ENCODE measurements at places on chromosomes 1 and 21. TPM values are rescaled to one million over a fixed set of nuclear protein-coding genes. Genes with fewer than 3 reads are reported as not detected.

The BMP8B gene
- 0.12 TPM for total RNA-seq

The B3GALT5 gene
- total RNA-seq, result not detected

The ZBTB8B gene
- not detected for total RNA-seq

GRCh38 chr1:203682473-203683383 is 56.1 kb downstream of the ATP2B4 start:
- H3K36me3 ChIP-seq, result peaks cover 5% of the 10 kb centered on the region
- peak; percentile 50 for DNase-seq
- H3K4me1 ChIP-seq, result peaks cover 20% of the 10 kb centered on the region
- H3K27ac ChIP-seq, result peak overlapping the region; percentile 26

GRCh38 chr1:76595024-76595423 is 272.3 kb upstream of the ST6GALNAC5 start:
- no peaks in the 10 kb centered on the region for H3K36me3 ChIP-seq
- H3K4me1 ChIP-seq, result no peaks in the 10 kb centered on the region
- H3K4me3 ChIP-seq, result no peak overlapping the region
- H3K27ac ChIP-seq, result no peak overlapping the region
- H3K27me3 ChIP-seq, result no peaks in the 10 kb centered on the region
- no peak for DNase-seq

DNA sequence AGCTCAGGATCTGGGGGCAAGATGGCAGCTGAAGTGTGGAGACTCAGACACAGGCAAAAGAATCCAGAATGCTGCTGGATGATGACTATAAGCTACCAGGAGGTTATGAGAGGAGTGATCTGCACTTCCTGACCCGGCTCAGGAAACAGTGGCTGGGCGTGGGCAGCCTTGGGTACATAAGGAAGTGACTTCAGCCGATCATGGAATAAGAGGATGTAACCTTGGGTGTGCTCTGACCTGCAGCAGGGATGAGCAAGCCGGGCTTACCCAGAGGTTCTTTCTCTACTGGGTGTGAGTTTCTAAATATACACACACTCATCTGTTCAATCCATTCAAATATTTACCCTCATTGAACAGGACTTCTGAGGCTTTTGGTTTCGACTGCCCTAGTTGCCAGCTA is 62.7 kb downstream of the CD34 start:
- DNase-seq, result peak; percentile 52
- peak overlapping the region; percentile 8 for H3K4me3 ChIP-seq
- peaks cover 38% of the 10 kb centered on the region for H3K36me3 ChIP-seq
- no peaks in the 10 kb centered on the region for H3K27me3 ChIP-seq

DNA sequence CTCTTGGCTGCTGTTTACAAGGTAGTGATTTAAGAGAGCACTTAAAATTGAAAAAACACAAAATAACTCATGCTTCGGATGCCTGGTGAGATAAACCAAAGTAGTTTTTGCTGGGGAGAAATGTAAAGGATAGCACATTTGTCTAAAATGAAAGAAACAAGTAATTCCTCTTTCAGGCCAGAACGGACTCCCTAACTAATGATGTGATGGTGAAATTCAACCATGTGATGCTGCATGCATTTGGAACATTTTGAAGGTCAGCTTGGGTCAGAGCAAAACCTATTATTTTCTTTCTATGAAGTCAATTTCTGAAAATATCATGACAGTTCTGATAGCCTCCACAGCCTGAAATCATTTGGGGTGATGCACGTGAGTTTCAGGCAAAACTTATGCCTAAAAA is 27.6 kb downstream of the NMNAT2 start:
- H3K36me3 ChIP-seq, result no peaks in the 10 kb centered on the region
- H3K4me1 ChIP-seq, result no peaks in the 10 kb centered on the region
- DNase-seq, result no peak
- H3K4me3 ChIP-seq, result no peak overlapping the region

The DUSP12 gene
- 39.9 TPM for total RNA-seq

GRCh38 chr1:32876341-32877210 is 5.9 kb upstream of the FNDC5 start:
- no peak overlapping the region for H3K4me3 ChIP-seq
- no peaks in the 10 kb centered on the region for H3K4me1 ChIP-seq
- H3K27ac ChIP-seq, result no peak overlapping the region

The PLPPR5 gene
- not detected for total RNA-seq

GRCh38 chr1:11352816-11353799 is 80.1 kb downstream of the UBIAD1 start:
- no peak overlapping the region for H3K27ac ChIP-seq
- H3K4me3 ChIP-seq, result no peak overlapping the region
- peaks cover 12% of the 10 kb centered on the region for H3K27me3 ChIP-seq
- no peaks in the 10 kb centered on the region for H3K36me3 ChIP-seq
- no peak for DNase-seq

Data from activated naive CD8-positive, alpha-beta T cell treated with anti-CD3 and anti-CD28 coated beads for 36 hours (primary cell).